Activated T-helper 1 cell treated with anti-CD3 and anti-CD28 coated beads, Interleukin-2, amount 50 U/mL, for 16 hours (primary cell): ENCODE measurements at places on chromosomes 2 and 18.

DNA sequence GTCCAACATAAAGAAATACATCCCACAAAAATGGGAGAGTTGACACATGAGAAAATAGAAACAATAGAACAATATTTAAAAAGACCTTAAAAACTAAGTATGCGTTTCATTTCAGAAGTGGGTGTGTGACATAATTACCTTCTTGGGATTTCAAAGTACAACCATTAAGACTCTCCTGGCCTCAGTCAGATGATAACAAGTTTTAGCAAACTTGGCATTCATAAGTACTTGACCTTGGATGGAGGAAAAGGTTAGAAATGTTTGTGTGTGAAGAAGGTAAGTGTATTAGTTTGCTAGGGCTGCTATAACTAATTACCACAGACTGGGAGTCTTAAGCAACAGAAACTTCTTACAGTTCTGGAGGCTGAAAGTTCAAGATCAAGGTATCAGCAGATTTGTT, 4.9 kb upstream of the NGEF start:
- DNase-seq: no peak

DNA sequence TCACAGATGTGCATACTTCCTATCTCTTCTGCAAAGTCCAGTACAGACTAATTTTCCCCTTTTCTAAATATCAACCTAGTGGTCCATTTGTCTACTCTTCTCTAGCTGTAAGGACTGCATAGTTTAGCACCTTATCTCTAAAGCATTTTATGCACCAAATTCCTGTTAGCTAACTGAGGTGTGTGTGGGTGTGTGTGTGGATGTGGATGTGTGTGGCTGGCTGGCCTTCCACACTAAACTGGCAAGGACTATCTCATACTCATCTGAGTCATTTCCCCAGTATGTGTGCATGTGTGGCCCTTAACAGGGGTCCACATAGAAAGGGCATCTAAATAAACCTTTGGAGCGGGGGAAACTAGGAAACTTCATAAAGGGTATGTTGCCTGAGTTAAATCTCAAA, 139.6 kb downstream of the TTC32 start:
- DNase-seq: no peak

GRCh38 chr2:241814393-241814642, 5.3 kb downstream of the NEU4 start:
- DNase-seq: no peak

DNA sequence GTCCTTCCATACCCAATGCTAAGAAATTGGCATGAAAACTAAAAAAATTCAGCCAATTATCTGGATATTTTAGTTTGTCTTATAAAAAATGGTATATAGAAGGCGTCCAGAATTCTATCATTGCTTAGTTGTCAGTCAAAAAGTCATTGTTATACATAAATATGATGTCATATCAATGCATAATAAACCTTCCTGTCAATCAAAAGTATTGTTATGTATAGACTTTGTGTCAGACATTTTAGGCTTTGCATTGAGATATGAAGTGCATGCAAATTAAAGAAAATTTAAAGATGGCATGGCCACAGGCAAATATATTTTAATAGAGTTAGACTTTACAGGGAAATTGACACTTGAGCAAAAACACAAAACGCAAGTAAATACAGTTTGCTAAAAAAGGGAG, 173.4 kb upstream of the FANCL start:
- DNase-seq: no peak

- no peak for DNase-seq
These were observed 103.5 kb upstream of the NOSTRIN start for GRCh38 chr2:168698969-168699368.

DNA sequence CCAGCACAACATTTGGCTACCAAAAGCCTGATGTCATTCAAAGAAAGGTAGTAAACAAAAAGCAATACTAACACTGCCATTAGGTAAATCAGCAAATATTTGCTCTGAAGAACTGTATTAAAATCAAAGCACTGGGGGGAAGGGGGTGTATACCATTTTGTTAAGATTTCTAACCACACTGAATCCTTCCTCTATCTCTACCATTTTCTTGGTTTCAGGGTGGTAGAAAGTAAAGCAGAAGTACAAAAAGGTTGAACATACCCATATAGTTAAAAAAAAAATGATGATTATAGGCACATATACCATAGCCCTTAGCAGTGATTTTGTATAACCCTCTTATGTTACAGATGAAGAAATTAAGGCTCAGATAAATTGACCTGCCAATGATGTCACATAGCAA, 437.6 kb downstream of the ZEB2 start:
- DNase-seq: no peak

DNA sequence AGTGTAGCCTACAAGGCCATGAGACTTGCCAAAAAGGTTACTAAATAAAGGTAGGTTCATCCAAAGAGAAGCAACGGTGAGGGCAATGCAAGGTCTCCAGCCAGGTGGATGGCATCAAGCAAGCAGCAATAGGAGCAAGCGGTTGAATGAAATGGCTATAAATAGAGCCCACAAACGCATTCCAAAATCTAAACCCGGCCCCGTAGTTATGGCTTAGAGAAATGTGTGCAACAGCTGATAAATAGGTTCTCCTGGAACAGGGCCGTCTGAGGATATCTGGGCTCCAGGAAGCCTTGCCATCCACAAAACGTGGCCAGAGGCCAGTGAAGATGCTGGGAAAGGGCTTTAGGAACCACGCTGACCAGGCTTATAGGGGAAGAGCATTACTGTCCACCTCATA, 146.1 kb upstream of the PID1 start:
- DNase-seq: no peak

DNA sequence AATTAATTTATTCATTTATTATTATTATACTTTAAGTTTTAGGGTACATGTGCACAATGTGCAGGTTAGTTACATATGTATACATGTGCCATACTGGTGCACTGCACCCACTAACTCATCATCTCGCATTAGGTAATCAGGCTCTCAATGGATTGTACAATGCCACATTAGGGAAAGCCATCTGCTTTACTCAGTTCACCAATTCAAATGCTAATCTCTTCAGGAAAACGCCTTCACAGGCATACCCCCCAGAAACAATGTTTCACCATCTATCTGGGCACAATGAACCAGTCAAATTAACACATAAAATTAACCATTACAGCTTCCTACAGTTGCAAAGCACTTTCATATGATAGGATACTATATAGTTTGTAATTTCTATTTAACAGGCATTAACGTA, 84.8 kb upstream of the DNAJC10 start:
- DNase-seq: no peak

DNA sequence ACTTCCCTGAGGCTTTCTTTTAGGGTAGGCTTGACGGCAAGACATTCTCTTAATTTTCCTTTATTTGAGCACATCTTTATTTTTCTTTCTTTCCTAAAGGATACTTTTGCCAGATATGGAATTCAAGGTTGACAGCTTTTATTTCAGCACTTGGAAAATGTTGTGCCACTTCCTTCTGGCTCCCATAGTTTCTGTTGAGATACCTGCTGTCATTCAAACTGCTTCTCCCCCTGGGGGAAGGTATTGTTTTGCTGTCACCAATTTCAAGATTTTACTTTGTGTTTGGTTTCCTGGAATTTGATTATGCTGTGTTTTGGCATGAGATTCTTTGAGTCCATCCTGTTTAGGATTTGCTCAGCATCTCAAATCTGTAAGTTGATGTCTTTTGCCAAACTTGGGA, 39.1 kb upstream of the TWIST2 start:
- no peak for DNase-seq

DNA sequence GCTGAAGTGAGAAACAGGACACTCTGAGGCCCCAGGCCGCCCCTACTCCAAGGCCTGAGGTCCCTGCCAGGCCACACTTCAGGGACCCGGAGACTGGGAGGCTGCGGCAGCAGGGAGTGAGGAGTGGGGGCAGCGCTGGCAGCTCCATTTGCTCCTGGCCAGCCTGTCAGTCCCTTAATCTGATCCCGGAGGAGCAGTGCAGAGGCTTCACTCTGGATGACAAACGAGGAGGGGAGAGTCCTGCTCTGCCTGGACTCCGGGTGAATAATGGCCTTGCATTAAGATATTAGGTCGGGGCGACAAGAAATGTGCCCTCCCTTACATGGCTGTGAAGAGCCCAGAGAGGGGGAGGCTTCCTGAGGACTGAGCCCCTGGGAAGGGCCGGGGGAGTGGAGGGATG, 14.3 kb upstream of the PRSS56 start:
- DNase-seq: no peak

DNA sequence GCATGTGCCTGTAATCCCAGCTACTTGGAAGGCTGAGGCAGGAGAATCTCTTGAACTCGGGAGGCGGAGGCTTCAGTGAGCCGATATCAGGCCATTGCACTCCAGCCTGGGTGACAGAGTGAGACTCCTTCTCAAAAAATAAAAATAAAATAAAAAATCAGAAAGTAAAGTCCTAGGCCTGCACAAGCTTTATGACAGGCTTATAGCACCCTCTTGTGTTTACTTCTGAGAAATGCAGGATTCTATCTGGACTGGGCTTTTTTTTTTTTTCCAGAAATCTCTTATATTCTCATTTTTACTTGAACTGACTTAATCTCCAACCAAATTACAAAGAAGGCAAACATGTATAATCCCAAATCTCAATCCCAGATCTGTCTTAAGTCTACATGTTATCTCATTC, 26.1 kb upstream of the REG3G start:
- no peak for DNase-seq

GRCh38 chr2:11377928-11378545, 33.6 kb upstream of the ROCK2 start:
- DNase-seq: no peak

- DNase-seq: no peak
These were observed 19.8 kb downstream of the BIN1 start for GRCh38 chr2:127086990-127087790.

GRCh38 chr2:167388497-167388896, 500.2 kb downstream of the XIRP2 start:
- DNase-seq: no peak

DNA sequence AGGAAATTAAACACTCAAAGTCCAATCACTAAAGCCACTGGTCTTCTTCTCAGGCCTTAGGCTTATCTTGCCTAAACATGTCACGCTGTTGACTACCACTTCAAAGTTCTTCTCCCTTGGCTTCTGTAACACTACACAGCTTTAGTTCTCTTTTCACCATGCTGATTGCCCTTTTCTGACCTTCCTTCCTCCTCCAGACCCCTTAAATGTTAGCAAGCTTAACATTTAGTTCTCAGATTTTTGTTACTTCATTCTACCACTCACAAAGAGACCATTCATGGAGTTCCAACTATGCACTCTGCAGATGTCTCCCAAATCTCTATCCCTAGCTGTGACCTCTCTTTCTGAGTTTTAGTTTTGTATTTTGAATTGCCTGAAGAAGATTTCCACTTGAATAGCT, 64.4 kb downstream of the TTC21B start:
- no peak for DNase-seq

DNA sequence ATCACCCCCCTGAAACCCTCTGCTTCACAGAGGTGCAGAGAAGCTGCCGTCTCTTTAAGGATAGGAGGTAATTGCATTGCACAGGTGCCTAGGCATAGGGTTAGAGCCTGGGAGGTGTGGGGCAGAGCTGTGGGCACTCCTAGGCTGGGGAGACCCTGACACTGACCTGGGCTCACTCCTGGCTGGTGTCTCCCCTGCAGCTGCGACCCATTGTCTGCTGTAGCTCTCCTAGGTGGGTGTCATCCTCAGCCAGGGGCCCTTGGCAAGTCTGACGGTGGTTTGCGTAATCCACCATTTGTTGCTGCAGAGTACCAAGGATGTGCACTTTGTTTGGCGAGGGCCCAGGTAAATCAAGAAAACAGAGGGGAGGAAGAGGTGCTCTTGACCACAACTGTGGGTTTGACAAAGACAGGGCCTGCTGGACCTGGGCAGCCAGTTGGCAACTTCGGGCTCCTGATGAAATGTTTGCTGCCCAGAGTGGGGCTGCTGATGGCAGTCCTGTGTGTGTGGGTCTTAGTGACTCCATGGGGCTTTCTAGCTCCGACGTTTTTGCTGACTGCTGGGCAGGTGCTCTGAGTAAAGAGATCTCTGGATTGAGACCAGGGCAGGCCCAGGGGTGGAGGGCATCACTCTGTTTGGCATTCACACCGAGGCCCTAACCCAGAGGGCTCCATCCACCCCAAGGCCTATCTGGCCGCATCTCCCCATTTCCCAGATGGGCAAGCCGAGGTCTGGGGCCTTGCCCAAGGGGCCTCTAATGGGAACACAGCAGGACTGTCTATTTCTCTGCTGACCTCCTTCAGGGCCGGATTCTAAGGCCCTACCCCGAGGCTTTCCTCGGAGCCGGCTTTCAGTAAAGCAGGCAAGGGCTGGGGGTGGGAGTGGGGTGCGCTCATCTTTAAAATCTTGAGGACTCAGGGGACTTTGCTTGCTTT, 67.7 kb downstream of the EDAR start:
- no peak for DNase-seq
